ENCODE measurements at places on chromosomes 4 and X.

GRCh38 chr4:26995316-26995715 is 134.7 kb downstream of the STIM2 start:
- no peak for DNase-seq

DNA sequence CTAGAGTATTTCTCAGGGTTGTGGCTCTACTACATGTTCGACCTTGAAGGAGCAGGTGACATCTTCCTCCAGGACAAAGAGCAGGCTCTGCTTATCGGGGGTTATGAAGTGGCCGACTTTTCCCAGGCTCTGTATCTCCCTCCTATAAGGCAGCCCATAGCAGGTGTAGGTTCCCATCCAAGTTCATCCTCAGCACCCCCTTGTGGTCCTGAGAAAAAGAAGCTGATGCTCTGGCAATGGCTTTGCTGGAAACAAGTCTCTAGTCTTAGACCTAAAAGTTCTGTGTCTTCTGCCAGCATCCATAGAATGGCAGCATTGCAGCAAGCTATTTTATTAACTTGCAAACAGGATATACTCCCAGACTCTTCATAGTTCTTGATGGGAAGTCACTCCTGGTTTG is 836.6 kb upstream of the PRKX start:
- DNase-seq: no peak

DNA sequence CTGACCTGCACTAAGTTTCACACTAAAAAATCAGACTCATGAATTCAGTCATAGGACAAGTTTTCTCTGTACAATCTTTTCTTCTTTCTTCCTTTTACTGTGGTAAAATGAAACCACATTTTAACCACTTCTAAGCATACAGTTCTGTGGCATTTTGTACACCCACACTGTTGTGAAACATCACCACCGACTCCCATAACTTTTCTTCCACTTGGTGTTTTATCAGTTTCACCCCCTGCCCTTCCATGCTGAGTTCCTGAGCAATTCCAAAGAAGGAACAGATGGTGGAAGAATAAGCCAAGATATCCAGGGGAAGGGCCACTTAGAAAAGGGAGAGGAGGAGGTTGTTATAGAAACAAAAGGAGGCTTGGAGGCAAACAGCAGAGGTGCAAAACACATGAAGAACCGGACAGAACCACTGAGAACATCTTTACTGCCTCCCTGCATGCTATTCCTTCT is 22.6 kb downstream of the SLC25A4 start:
- no peak for DNase-seq

DNA sequence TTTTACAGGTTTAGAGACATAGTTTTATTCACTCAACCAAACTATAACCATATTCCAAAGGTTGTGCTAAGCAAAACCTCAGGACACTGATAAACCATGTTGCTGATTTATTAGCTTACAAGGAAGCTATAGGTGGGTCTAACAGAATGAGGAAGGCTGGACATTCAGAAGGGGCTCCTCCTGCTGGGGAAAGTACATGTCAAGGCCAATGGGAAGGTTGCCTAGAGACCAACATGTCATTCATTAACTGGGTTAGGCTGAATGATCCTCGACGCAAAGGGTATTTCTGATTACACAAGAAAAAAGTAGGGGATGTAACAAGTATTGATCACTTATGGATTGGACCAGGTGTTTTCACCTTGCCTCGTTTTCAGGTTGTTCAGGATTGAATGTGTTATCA is 30.3 kb downstream of the SLC10A6 start:
- DNase-seq: no peak

GRCh38 chrX:1248331-1249061 is 20.1 kb upstream of the CSF2RA start:
- no peak for DNase-seq

DNA sequence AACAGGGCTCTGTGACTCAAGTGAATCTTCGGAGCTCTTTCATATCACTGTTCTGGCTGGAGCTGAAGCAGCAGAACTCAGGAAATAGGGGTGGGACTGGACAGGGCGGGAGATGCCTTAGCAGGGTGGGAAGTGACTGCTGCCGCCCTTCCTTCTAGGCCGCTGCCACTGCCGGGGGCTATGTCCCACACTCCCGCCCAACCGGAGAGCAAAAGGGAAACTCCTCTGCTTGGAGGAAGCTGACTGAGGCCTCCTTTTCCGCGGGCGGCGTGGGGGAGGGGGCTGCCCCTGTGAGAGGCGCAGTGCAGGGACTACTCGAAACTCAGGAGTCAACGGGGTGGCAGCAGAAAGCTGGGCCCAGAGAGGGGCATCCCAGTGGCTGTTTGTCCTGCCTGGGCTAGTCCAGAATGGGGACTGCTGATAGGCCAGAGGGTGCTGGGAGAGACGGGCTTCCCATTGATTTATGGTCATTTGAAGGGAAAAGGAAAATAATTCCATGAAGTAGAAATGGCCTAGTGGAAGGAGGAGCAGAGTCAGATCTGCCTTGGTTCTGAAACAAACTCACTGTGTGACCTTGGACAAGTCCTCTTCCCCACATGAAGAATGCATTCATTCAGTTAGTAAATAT is 36.9 kb downstream of the STARD8 start:
- DNase-seq: no peak

DNA sequence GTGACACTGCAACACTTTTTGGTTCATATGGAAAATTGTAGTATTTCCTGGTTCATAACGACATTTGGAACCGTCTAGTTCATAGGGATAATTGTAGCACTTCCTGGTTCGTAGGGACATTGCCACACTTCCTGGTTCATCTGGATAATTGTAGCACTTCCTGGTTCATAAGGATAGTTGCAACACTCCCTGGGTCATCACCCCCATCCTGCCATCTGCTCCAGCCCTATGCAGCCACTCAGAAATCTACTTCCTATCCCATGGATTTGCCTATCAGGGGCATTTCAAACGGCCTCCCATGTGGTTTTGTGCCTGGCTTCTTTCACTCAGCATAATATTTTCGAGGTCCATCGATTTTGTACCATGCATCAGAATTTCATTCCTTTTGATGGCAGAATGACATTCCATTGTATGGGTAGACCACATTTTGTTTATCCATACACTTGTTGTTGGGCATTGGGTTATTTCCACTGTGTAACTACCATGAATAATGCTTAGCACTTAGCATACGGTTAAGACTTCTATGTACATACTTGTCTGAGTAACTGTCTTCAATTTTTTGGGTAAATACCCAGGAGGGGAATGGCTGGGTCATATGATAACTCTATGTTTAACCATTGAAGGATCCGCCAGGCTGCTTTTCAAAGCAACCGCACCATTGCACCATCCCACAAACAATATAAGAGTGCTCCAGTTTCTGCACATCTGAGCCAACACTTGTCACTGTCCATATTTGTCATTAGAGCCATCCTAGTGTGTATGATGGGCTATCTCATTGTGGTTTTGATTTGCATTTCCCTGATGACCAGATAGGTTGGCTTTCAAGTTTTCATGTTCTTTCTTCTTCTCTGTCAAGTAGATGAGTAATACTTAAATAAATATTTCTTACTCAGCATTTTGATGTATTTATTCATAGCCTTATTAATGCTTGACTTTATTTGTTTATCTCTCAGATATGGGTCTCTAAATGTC is 58.3 kb upstream of the CD99 start:
- DNase-seq: no peak

DNA sequence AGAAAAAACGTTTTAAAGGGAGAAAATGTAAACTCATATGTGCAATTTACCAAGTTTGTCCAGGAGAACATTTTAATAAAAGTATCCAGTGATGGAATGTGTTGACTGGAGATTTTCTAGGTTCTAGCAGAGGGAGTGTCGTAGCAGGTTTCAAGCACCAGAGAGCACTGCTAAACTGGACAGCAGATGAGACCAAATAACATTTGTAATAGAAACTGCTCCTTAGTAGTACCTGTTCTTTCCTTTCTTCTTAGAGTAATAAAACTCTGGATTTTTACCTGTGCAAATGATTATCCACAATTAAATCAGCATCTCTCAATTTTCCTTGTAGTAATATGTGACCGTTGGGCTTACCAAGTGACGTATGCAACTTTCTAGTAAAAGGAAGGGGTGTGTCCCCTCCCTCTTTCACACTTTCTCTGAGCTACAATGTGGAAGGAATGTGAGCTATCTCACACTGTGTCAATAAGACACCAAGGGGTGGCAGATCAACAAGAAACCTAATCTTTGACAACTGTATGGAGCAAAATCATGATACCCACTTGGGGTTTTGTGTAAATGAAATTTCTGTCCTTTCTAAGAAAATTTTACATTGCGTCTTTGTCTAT is 9.5 kb downstream of the HPGDS start:
- no peak for DNase-seq

DNA sequence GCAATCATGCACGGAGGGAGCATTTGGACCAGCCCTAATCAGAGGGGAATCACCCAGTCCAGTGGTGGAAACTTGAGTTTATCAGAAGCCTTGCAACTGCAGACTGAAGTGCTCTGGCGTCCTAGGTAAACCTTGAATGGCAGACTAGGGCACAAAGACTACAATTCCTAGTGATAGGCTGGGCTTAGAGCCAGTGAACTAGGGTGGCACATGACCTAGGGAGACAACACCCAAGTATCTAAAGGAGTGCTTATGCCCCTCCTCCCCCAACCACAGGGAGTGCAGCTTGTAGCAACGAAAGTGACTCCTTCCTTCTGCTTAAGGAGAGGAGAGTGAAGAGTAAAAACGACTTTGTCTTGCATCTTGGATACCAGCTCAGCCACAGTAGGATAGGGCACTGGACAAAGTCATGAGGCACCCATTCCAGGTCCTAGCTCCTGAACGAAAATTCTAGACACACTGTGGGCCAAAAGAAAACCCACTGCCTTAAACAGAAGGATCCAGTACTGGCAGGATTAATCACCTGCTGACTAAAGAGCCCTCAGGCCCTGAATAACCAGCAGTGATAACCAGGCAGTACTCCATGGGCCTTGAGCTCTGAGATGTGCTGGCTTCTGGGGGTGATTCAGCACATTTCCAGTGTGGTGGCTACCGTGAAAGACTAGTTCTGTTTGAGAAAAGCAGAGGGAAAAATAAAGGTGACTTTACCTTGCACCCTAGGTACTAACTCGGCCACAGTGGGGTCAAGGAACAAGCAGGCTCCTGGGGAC is 58.7 kb upstream of the STARD8 start:
- no peak for DNase-seq

GRCh38 chr4:17515445-17516407 is 761 bp downstream of the CLRN2 start:
- no peak for DNase-seq

GRCh38 chr4:148986951-148987350 is 544.7 kb upstream of the NR3C2 start:
- DNase-seq: no peak

- no peak for DNase-seq
Measured at GRCh38 chr4:83013902-83014301, 3.3 kb upstream of the LIN54 start.

GRCh38 chrX:107712231-107713202 is 63.1 kb downstream of the TSC22D3 start:
- DNase-seq: no peak

- DNase-seq: no peak
Measured at GRCh38 chr4:120070196-120070595, 3.5 kb upstream of the MAD2L1 start.

- DNase-seq: no peak
Measured at GRCh38 chrX:68584221-68584620, 63.2 kb upstream of the STARD8 start.

DNA sequence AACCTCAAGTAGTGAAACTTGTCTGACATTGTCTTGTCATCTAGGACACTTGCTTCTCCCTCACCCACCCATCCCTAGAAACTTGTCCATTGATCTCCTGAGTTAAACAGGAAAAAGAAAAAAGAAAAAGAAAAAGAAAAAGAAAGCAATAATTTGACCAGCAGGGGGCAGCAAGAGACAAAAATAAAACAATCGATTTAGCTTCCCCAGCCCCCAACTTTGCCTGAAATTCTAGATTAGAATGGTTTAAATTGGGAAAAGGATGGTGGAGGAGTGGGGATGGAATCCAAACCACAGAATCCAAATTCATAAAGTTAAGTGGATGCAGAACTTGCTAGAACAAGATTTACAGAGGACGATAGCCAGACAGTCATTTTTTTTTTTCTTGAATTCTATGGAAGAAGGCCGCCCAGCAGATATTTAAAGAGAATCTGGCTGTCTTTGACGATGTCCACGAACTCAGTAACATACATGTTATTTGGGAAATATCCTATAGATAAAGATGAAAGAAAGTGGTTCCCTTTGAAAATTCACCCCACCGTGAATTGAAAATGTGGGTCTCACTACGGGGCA is 282.9 kb downstream of the USP46 start:
- DNase-seq: peak; percentile 32

GRCh38 chr4:67922697-67923096 is 38.9 kb upstream of the TMPRSS11D start:
- no peak for DNase-seq

GRCh38 chr4:11592276-11592675 is 163.6 kb upstream of the HS3ST1 start:
- no peak for DNase-seq

GRCh38 chr4:165915215-165915614 is 42.2 kb downstream of the TLL1 start:
- DNase-seq: no peak

GRCh38 chr4:80255329-80256095 is 11.0 kb upstream of the FGF5 start:
- no peak for DNase-seq

- DNase-seq: no peak
Measured at GRCh38 chr4:47579235-47579634, 94.2 kb downstream of the ATP10D start.

GRCh38 chrX:45775468-45775867 is 574.8 kb upstream of the DIPK2B start:
- no peak for DNase-seq

DNA sequence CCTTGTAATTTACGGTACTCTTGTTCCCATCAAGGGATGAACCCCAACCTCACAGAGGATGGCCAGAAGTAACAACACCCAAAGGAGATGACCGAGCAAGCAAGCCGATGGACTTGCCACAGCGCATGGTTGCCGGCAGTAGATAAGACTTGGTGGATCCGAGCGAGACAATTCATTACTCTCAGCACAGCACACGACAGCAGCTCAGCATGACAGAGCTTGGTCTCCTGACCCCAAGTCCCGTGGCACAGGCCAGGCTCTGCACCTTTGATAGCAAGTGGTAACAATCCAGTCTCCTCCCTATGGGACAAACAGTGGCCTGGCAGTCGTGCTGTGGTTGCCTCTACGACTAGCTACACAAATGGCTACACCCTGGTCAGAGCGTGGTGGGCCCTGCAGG is 26.3 kb downstream of the RWDD4 start:
- no peak for DNase-seq

DNA sequence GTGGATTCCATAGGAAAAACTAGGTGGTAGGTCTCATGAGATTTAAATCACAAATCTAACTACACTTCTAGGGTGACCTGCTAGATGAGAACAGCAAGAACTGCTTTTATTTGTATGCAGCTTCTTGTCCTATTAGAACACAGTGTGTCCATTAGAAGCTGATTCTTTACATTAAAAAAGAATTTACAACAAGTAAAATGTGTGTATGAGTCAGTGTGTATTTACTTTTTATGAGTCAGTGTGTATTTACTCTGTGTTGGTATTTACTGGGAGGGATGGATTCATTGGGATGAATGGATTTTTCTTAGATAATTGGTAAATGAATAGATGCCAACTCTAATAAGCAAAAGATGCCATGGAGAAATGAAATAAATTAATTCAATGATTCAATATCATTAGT is 40.6 kb upstream of the XPNPEP2 start:
- DNase-seq: no peak
